ENCODE measurements at places on chromosomes 16 and 17. TPM values are rescaled to one million over a fixed set of nuclear protein-coding genes. Genes with fewer than 3 reads are reported as not detected.
A peak's percentile ranks its signal among the peaks of the same experiment; 100 is the strongest.

The TNS4 gene
- total RNA-seq = 10.4 TPM

DNA sequence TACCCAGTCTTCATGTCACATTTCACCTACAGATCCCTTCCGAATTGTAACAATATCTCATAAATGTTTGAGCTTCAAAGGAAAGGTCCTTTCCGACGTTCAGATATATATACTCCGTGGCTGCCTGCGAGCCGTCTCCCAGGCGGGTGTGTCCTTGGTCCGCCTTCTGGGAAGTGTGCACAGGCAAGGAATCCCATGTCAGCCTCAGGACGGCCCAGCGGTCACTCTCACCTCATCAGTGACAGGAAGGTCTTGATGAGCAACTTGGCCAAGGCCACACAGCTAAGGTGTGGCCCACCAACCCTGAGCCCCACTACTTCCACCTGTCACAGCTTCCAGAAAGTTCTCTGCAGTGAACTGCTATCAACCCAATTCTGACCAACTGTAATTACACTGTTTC lies 4.3 kb downstream of the LMF1 start:
- DNase-seq = no peak

DNA sequence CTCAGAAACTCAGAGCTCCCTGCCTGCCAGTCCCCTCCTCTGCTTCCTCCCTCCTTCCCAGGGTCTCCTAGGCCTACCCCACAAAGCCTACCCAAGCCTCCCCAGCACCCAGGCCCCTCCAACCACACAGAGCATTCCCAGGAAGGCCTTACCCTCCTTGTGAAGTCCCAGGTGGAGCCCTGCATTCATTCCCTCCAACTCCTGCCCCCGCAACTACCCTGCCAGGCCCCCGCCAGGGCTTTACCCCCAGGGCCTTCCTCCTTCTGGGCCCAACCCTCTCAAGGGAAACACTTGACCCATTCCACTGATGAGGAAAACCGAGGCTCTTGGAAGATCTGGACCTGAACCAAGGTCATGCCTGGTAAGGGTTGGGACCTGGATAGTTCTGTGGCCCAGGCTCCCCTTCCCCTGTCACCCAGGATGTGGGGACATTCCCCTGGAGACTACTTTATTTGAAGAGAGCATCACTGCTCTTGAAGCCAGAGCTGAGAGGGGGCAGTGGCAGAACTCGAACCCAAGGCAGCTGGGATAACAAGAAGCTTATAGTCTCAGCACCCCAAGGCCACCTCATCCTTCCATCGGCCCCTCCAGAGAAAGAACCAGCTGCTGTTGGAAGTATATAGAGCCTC lies 12.5 kb downstream of the PLLP start:
- DNase-seq = no peak

DNA sequence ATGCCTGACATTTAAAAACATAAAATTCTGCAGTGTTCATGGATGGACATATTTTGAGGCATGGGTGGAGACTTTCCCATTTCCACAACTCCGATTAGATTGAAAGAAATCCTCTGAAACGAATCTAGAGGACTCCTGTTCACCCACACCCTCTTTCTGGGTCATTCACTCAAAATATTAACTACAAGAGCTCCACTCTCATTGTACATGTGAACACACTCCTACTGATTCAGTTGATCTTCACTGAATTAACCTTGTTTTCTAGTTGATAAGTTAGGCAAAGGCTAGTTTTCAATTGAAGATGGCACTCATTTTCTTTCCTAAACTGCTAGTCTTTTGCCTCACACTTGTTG lies 44.1 kb downstream of the GRB7 start:
- DNase-seq = no peak

- peak; percentile 32 for DNase-seq
Measured at GRCh38 chr17:57928928-57929327, 26.3 kb downstream of the CUEDC1 start.

The SOX8 gene
- total RNA-seq = 55.6 TPM

DNA sequence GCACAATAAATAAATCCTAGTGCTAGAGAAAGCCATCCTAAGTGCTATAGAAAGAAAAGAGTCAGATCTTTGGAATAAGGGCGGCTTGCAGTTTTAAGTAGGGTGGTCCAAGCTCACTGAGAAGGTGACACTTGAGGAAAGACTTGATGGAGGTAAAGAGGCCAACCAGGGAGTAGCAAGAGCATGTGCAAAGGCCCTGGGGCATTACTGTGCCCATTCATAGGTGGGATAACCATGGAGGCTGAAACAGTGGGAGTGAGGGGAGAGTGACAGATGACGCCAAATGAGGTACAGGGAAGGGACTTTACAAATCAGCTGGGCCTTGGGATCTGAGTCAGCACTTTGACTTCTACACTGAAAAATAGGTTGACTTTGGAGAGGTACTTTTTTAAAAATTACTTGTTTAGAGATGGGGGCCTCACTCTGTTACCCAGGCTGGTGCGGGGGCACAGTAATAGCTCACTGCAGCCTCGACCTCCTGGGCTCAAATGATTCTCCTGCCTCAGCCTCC lies 115.5 kb downstream of the ABCC1 start:
- DNase-seq = no peak

The TIMP2 gene
- total RNA-seq = 93.3 TPM

DNA sequence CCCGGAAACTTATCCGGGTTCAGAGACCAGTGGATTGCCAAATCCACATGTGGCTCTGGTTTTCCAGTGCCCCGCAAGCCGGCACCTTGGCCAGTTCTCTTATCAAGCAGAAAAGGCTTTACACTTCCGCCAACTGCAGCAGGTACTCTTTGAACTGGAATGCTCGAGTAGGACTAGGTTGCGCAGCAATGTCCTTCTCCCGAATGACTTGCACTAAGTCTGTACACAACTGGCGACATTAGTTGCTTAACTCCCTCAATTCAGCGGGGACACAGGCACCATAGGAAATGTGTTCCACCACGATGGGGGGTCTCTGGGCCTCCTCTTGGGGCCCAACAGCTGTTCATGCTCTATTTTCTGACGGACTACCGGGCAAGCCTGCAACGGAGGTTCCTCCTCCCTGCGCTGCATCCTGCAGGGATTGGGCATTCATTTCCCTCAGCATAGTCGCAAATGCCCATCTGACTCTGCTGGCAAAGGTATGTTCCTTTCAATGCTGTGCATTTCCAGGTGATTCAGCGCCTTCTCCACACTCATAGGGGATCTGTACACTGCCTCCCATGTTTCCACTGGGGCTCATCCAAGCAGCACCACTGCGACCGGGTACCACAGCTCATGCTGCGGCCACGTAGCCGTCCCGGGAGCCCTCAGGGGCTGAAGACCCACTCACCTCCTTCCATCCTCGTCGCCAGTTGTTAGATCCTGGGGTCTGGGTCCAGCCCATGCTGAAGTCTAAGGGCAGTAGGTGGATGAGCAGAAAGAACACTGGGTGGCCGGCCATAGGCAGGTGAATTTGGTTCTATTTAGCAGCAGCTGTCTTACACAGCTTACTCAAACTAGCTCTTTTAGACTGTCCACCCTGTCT lies 34.2 kb upstream of the APPBP2 start:
- DNase-seq = no peak

The OR1D5 gene
- total RNA-seq = not detected

DNA sequence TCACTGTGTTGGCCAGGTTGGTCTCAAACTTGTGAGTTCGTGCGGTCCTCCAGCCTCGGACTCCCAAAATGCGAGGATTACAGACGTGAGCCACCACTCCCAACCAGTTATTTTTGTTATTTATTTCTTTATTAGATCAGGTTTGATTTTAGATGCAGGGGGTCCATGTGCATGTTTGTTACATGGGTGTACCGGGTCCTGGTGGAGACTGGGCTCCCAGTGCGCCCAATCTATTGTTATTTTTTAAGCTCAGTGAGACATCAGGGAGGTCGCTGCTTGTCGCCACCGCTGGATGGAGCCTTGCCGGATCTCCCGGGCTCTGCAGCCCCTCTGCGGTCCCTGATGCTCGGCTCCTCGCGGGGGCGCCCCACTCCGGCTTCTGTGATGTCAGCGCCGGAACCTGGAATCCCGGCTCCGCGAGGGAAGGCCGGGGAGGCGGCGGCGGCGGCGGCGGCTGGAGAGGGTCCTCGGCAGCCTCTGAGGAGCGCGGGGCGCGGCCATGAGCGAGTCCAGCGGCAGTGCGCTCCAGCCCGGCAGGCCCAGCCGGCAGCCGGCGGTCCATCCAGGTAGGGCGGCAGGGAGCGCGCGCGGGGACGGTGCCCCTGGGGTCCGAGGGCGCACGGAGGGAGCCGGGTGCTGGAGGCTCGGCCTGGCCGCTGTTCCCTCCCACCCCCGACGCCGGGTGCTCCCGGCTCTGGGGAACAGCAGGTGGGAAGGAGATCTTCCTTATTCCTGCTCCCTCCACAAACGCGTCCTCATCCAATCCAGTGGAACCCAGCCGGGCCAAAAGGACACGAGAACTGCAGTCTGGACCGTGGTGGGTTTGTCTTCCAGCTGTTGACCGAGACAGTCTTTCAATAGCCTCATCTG lies at the start of gene TMC7:
Gene TMC7 (plus strand): TSS at position 370 of the 870 bp plus-strand sequence. CDS start 130 bp downstream, at position 500.
- DNase-seq = peak; percentile 91

DNA sequence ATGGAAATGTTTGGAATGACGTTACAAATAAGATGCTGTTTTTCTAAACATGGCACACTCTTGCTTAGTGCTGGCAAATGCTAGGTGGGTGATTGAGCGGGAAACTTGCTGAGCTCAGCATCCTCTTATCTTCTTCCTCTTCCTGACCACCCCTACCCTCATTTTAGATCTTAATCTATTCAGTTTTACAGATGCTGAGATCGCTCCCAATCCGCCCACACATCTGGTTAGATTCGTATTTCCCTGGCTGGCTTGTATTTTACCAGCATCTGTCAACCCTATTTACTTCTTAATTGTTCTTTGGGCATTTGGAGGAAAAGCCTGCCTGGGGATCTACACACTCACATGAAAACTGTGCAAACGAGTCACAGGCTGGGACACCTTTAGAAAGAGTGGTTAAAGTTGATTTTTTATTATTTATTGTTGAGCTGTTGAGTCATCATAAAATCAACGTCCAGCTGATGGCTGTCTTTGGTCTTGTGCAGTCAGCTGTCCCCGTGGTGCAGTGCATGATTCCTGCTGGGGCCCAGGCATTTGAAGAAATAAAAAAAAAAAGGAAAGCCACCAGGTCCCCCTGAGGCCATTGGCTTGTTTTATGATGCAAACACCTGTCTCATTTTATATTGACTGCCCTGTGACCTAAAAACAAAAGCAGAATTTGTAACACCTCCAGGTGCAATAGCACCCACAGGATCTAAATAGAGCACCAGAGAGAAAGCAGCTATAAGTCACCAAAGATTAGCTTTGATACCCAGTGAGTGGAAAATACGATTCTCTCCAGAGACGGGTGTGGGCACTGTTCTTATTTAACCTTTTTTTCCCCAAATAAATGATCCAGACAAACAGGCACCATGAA lies 258.6 kb downstream of the HS3ST3B1 start:
- DNase-seq = no peak

The TBC1D3C gene
- not detected for total RNA-seq

The TEN1 gene
- total RNA-seq = 13.4 TPM

GRCh38 chr17:57130708-57131461 lies 45.8 kb downstream of the AKAP1 start:
- DNase-seq = peak; percentile 93

DNA sequence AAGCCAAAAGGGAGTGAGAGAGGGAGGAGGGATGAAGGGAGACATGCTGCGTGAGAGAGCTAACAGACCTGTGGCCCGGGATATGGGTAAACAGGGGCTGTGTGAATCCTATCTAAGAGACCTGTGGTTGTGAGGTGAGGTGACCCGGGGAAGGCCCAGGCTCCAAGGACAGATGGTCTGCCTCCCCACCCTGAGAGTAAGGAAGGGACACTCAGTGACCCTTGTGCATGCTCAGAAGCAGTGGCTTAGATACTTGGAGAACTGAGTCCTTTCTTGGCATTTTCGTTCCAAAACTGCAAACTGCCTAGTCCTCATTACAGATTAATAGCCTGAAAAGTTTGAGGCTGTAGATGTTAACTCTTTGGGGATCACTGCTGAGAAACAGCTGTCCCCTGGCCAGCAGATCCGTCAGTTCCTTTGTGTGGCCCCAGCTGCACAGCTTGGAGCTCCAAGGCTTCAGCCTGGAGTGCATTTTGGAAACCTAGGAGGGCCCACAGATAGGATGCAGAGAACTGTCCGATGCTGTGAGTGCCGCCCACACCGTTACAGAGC lies 121.6 kb downstream of the SMG6 start:
- no peak for DNase-seq

DNA sequence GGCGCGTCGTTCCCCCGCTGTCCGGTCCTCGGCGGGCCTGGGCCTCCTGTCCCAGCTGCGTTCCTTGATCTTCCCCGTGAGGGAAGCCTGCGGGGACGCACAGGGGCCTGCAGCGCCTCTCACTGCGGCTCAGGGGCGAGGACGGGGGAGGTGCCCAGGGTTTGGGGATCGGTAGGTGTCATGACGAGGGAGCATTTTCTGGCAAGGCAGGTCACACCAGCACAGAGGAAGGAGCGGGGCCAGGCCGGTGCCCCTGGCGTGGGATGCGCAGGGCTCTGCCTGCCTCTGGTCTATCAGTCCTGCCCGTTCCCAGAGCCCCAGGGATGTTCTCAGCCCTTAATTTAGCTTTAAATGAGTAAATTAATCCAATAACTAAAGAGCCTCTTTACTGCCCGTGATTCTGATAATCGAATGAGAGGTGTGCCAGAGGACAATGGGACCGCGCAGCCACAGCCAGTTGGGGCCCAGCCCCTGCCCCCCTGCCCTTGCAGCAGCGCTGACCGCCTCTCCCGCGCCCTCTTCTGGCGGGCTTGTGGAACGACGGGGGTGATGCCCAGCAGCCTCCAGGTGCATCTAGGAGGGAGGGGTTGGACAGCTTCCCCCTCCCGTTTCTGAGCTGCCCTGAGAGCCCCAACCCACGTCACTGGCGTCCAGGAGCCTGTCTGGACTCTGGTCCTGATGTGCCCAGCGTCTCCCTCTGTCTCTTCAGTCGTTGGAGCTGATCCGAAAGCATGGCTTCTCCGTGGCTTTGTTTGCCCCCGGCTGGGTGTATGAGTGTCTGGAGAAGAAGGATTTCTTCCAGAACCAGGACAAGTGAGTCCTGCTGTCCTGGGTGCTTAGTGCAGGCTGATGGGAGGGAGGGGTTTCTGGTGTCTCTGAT lies 7.9 kb downstream of the ENGASE start:
- DNase-seq = peak; percentile 48

- DNase-seq = peak; percentile 98
Measured at GRCh38 chr17:30477083-30477773, at the start of gene GOSR1. Gene GOSR1 (plus strand): TSS chr17:30477408. CDS start chr17:30477434, 26 bp downstream.

- peak; percentile 19 for DNase-seq
Measured at GRCh38 chr17:51128076-51128475, 7.4 kb upstream of the SPAG9 start.

DNA sequence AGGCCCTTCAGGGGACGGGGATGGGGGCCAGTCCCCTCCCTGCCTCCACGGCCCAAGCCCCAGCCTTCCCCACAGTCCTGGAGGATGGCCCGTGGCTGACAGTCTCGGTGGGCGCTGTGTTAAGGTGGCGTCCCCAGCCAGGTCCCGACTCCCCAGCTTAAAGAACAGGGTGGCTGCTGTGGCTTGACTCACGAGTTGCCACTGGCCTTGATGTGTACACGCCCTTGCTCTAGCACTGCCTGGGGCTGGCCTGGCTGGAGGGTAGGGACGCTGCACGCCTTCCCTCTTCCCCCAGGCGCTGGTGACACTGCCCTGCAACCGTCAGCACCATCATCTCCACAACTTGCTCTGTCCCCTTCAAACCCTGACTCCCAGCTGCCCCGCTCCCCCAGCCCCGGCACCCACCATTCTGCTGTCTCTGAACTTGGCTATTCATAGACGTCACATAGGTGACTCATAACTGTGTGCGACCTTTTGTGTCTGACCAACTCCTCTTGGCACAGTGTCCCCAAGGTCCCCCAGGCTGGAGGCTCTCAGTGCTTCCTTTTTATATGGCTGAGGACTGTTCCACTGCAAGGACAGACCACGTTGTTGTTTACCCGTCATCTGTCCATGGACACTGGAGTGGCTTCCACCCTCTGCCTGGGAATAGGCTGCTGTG lies 6.3 kb downstream of the GNPTG start:
- DNase-seq = no peak
